ENCODE measurements at places on chromosomes 12 and 14.

DNA sequence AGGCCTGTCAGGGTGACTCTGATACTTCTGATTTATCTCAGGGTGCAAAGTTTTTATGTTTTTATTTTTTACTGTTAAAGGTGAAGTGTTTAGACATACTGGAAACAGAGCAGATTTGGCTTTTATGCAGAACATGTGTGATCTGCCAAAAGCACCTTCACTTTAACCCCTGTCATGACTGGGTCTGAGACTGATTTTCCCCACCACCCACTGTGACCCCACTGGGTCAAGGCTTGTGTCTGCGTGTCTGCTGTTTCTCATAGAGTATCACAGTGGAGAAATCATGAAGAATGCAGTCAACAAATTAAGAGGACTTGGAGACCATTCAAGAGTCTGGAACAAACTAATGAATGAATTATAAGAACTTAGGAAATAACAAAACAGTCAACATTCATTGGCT, 131.2 kb downstream of the SPTSSA start:
- no peak for DNase-seq

- DNase-seq = no peak
Observed at GRCh38 chr12:3129301-3130056, 52.3 kb downstream of the TSPAN9 start.

GRCh38 chr12:114943601-114944000, 259.6 kb upstream of the TBX3 start:
- DNase-seq = no peak

DNA sequence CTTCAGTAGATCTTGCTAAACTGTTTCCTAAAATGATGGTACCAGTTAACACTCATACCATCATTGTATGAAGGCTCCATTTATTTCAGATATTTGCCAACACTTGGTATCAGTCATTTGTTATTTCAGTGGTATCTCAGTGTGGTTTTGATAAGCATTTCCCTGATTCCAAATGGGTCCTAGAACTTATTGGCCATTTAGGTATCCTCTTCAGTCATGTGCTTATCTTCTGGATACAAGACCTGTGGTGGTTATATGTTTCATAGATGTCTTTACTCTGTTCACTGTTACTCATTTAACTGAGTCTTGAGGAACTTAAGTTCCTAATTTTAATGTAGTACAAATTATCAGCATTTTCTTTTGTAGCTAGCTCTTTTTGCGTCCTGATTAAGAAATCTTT, 13.5 kb downstream of the SINHCAF start:
- no peak for DNase-seq

GRCh38 chr12:112353393-112353792, 28.8 kb downstream of the HECTD4 start:
- DNase-seq = no peak

DNA sequence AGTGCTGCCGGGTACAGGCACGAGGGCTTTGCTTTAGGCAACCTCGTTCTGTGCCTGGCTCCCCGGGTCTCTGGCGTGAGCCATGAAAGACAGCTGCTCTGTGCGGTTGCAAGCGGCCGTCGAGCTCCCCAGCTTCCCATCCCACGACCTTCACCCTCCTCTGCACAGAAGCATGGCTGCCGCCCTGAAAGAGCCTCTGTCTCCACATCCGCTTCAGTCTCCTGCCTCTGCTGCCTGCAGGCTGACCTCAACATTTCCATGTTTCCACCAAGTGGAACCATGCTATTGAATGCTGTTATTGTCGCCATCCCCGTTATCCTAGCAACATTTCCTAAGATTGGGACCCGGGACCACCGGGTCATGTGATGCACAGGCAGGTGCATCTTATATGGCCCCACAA, 57.1 kb downstream of the KDM2B start:
- no peak for DNase-seq

GRCh38 chr14:92323011-92323915, at the start of gene SLC24A4:
SLC24A4 (plus strand) TSS chr14:92323165; CDS start chr14:92323831, 666 bp downstream.
- DNase-seq = no peak

GRCh38 chr14:68222154-68222553, 402.6 kb downstream of the RAD51B start:
- no peak for DNase-seq

GRCh38 chr12:55847033-55847432, 4.3 kb upstream of the MMP19 start:
- DNase-seq = no peak

- DNase-seq = no peak
Observed at GRCh38 chr12:102426599-102427542, 53.5 kb downstream of the IGF1 start.

DNA sequence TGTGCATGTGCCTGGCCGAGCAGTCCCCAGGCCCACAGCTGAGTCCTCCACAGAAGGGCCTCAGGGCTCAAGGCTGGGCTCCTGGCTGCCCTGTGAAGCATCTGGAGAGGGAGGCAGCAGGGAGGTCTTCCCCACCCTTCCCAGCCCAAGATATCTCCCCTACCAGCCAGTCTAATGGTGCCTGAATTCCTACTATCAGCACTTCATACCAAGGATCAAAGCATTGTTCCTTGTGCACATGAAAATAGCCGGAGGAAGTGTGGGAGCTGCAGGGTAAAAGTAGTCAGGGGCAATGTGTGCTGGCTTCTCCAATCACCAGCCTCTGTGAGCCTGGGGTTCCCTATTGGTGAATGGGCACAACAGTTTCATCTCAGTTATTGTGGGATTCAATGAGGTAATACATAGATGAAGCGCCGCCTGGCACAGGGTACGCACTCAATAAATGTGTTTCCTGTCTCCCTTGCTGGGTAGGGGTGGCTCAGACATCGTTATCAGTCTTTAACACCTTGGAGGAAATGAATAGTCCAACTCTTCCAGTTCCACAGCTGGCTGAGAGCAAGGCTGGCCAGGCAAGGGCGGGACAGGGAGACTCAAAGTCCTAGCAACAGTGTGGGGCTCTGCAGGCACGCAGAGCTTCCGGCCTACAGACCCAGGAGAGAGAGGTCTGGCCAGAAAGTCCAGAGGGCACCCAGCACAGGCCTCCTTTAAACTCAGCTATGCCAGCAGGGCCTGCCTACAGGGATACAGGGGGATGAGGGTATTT, 39.1 kb upstream of the PNMA1 start:
- no peak for DNase-seq

- no peak for DNase-seq
Observed at GRCh38 chr12:87246726-87247125, 782.5 kb downstream of the C12orf50 start.

GRCh38 chr12:78121969-78122610, 291.4 kb downstream of the NAV3 start:
- no peak for DNase-seq

GRCh38 chr14:68939893-68940613, 39.0 kb downstream of the ACTN1 start:
- no peak for DNase-seq

GRCh38 chr12:76237086-76237701, 111.0 kb downstream of the BBS10 start:
- DNase-seq = no peak

DNA sequence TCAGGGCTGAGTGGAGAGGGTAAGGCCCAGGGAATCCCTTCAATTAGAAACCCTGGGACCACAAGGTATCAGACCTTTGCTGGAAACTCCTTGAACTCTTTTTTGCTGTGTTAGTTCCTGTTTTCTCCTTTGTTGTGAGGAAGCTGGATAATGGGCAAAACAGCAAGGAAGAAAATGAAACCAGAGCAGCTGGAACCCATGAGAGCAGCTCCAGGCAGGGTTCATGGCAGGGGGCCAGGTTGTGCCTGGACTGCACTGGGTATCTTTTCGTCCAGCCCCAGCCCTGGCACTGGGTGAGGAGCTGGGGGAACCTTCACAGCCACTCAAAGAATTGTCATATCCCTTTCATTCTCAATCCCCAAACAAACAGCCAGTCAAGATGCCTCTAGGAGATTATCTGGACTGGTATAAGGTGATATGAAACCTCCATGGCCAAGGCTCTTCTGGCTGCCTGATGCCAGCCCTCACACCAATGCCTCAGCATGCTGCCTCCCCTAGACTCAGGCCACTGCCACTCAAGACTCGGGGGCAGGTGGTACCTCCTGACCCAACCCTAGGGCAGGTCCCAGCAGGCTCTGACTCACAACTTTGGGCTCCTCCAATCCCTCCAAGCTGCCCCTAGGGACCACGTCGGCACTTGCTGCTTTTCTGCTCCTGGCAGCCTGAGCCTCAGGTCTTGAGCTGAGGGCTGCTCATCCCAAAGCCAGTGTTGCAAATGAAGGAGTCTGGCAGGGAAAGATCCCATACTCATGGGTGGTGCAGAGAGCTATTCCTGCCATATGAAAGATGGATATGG, 16.5 kb downstream of the FAM186B start:
- no peak for DNase-seq

DNA sequence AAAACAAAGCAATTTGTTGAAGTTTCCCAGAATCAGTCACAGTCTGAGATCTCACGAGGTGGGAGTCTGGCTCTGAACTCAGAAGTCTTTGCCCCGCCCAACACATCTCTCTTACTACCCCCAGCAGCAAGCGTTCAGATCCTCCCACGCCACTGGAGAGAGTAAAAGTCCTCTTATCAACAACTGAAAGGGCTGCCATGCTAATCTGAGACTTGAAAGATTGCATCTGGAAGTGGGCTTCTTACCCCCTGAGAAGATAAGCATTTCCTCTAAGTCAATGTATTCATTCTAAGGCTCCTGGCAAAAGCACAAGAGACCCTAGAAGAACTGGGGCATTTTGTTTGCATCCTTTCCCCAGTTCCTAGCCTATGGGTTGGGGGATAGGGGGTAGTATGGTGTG, 34.1 kb upstream of the STON2 start:
- no peak for DNase-seq

DNA sequence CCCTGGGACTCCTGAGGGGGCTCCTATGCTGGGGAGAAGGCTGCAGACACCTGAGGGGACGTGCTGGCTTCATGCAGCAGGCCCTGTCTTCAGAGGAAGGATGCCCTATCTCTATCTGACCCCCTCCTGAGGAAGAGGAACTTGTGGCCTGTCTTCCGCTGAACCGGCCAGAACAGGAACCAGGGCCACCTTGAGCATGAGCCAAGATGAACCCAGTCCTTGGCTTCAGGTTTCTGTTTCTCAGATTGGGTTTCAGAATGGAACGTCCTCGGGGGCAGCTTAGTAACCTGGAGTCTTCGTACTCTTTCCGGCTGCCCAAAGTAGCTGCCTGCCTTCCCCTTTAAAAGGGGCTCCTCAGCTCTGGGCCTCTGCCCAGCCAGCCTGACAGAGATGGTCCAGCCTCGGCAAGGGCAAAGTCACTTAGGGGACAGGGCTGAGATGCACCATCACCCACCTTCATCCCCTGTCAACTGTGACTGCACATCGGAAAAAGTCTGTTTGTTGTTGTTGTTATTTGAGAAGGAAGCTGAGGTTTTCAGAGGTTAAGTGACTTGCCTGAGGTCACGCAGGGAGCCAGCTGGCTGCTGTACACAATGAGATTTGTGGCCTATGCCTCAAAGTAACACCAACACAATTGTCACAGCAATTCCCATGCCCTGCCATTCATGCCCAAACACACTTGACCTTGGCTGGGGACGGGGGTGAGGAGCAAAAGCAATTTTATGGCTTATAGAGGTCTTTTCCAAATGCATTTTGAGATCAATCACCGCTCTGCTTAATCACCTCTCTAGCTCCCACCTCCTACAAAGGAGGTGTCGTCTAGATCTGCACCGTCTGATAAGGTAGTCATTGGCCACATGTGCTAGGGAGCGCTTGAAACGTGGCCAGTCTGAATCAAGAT, 13.4 kb downstream of the ASB2 start:
- peak; percentile 69 for DNase-seq

- no peak for DNase-seq
Observed at GRCh38 chr14:61525293-61526011, 169.9 kb upstream of the HIF1A start.

DNA sequence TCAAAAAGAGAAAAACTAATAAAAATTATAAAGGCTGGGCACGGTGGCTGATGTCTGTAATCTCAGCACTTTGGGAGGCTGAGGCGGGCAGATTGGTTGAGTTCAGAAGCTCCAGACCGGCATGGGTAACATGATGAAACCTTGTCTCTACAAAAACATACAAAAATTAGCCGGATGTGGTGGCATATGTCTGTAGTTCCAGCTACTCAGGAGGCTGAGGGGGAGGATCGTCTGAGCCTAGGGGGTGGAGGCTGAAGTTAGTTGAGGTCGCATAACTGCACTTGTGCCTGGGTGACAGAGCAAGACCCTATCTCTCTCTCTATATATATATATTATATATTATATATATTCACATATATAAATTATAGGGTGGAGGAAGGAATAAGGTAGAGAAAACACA, 32.5 kb upstream of the ANO2 start:
- DNase-seq = no peak

- DNase-seq = no peak
Observed at GRCh38 chr14:34347683-34348082, 114.4 kb downstream of the SPTSSA start.

GRCh38 chr12:1793426-1794210, 26.7 kb upstream of the LRTM2 start:
- no peak for DNase-seq

DNA sequence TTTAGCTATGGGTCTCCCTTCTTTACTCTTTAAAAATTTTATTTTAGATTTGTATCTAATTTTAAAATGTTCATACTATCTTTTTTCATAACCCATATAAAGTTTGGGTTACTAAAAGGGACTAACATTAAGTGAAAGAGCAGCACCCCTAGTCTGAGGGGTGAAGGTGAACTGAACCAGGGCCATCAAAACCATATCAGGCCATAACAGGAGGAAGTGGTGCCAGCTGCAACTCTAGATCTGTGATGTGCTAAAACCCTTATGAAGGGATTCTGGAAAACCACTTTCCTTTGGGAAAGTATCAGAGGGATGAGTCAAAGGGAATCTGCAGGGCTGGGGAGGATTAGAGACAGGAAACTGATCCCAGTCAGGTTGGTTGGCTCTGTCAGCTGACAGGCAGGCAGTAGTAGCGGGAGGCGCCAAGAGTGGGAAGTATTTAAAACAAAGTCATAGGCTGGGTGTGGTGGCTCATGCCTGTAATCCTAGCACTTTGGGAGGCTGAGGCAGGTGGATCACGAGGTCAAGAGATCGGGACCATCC, 162.5 kb downstream of the PPM1H start:
- DNase-seq = no peak

DNA sequence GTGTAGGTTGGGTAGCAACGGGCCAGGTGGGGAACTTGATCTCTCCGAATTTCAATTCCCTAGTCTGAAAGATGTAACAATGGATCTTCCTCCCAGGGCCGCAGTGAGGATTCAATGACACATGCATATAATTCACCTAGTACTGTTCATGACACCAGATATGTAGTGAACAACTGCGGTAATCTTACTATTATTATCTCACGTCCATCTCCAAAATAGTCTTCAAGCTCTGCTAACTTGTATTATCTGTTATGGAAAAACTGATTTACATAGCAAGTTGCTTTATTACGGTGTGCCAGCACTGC, 26.4 kb downstream of the MOK start:
- no peak for DNase-seq

GRCh38 chr14:91229743-91230200, 14.7 kb downstream of the GPR68 start:
- DNase-seq = no peak

DNA sequence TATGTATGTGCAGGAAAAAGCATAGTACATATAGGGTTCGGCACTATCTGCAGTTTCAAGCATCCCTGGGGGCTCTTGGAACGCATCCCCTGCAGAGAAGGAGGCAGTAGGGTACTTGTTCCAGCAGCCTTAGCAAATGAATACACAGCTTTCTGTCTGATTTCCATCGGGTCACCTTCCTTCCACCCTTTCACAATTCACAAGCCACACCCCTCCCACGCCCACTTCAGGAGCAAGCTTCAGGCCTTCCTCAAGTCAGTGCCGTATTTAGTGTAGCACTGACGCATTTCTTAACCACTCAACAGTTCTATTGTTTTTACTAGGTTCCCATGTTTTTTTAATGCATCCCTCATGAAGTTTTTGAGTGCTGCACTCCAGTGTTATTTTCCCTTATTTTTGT, 64.2 kb downstream of the CLMN start:
- no peak for DNase-seq

GRCh38 chr14:87615822-87616679, 376.9 kb downstream of the GALC start:
- DNase-seq = no peak
